Non-pigmented ciliary epithelial cell (primary cell): ENCODE measurements at places on chromosomes 6 and 20.

- no peak for DNase-seq
These were observed 58.6 kb downstream of the GFOD1 start for GRCh38 chr6:13428583-13429405.

- no peak for DNase-seq
These were observed 816.3 kb downstream of the DHX35 start for GRCh38 chr20:39778431-39778830.

GRCh38 chr6:108897371-108897770 is 49.1 kb downstream of the ARMC2 start:
- DNase-seq: no peak

DNA sequence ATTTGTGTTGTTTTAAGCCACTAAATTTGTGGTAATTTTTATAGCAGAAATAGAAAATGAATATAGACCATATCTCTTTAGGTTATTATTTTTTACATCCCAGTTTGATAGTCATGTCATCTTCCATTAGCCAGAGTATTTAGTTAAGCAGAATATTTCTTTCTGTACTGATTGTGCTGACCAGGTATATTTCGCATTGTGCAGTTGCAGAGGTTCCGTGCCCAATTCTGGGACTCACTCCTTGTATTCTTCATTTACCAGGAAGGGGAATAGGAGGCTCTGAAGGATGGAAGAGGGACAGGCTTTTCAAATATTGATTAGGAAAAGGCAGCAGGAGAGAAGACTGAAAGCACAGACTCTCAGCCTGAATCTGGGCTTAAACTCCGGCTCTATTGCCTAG is 217.8 kb downstream of the AKAP7 start:
- no peak for DNase-seq

GRCh38 chr6:3937438-3937837 is 88.3 kb downstream of the FAM50B start:
- DNase-seq: no peak

GRCh38 chr20:63694584-63695423 is 1.6 kb upstream of the TNFRSF6B start:
- DNase-seq: no peak

DNA sequence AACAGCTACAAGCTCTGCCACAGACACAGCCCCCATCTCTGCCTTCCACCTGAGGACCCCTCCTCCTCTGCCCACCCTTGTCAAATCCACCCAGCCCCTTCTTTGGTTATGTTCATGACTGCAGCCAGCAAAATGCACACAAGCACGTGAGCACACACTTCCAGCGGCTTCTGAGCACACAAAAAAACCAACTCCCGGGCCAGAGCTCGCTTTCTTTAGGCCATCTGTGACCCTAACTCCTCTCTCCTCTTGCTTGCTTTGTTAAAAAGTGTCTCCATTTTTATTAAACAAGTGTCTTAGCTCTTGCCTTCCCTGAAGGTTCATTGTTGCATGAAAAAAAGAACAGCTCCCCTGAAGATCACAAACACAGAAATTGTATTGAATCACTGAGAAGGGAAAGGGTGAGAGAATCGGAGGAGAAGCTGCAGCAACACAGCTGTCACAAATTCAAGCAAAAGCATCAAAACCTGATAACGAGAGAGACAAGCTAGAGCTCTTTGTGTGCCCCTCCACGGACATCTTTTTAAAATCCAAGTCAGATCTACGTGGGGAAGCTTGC is 142.1 kb downstream of the CD83 start:
- DNase-seq: no peak

DNA sequence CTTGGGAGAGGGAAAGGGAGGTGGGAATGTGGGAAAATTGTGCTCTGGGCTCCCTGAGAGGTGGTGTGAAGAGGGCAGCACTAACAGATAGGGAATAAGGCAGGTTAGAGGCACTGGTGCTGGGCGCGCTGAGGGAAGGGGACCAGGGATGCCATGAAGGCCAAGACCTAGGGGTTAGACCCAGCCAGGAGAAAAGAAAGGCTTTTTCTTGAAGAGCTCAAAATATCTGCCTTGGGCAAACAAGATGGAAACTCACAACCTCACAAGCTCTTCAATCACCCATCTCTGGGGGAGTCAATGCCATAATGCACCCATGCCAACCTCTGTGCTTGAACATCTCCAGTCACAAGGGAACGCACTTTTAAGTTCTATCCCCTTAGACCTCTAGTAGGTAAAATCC is 363.6 kb upstream of the CHD6 start:
- no peak for DNase-seq

GRCh38 chr20:16346956-16347355 is 226.3 kb downstream of the KIF16B start:
- no peak for DNase-seq

- no peak for DNase-seq
These were observed 5.9 kb upstream of the NUP153 start for GRCh38 chr6:17712576-17712975.

GRCh38 chr6:3291987-3292386 is 33.2 kb downstream of the PSMG4 start:
- DNase-seq: no peak

- no peak for DNase-seq
These were observed 1516.9 kb upstream of the DEFB115 start for GRCh38 chr20:29740601-29740950.

- DNase-seq: no peak
These were observed 44.7 kb downstream of the EYA2 start for GRCh38 chr20:46939031-46939965.

GRCh38 chr6:12420626-12421025 is 130.5 kb downstream of the EDN1 start:
- no peak for DNase-seq

DNA sequence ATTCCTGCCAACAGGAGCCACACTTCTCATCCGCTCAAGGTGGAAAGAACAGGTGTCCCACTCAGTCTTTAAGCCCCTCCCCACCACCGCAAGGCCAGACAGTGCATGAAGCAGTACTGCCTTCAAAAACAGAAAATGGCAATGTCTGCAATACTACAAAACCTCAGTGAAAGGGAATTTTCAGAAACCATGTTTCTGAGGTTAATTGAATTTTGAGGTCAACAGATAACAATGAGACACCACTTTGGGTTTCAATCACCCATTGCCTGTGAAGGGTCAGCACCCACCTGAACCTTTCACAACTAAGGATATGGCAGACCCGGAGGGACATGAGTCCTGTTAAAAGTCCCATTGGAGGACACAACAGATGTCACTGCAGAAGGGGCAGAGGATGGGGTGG is 13.0 kb downstream of the ZC3H12D start:
- no peak for DNase-seq

GRCh38 chr6:107357842-107358241 is 101.5 kb downstream of the PDSS2 start:
- DNase-seq: no peak

- no peak for DNase-seq
These were observed 123.4 kb downstream of the TASP1 start for GRCh38 chr20:13515291-13515690.

DNA sequence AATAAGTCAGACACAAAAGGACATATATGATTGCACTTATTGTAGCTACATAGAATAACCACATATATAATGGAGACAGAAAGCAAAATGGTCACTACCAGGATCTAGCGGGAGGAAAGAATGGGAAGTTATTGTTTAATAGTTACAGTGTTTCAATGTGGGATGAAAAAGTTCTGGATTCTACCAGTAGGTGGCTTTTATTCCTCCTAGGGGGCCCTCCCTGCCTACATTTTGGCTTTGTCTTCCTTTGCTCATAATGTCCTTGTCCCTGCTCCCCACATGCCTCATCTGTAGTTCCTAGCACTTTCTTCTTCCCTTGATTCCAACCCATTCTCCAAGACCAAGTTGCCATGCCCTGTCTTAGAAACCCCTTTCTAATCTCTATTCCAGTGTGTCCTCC is 16.3 kb downstream of the ZNF133 start:
- DNase-seq: no peak

- no peak for DNase-seq
These were observed 8.7 kb downstream of the RBBP9 start for GRCh38 chr20:18488301-18488700.

DNA sequence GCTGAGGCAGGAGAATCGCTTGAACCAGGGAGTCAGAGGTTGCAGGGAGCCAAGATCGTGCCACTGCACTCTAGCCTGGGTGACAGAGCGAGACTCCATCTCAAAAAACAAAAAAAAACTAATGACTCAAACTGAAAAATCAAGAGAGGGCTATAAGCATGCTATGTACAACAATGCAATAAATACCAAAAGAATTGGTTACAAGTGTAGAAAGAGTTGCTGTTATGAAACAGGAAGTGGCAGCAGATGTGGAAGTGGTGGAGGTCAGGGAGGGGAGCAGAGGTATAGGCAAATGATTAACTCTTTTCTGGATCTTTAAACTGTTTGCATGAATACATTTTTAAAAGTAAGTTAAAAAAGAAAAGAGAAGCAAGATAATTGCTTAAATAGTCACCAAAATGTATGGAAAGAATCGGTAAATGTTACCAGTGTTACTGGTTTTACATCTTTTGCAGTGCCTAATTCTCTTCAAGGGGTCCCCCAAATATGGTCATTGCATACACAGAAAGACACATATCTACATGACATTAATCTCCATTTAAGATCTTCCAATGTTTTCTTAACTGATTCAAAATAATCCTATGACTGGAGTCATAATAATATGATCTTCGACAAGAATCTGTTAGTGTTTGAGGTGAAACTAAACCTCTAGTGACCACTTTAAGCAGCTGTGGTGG is 15.0 kb downstream of the CALHM6 start:
- DNase-seq: no peak

DNA sequence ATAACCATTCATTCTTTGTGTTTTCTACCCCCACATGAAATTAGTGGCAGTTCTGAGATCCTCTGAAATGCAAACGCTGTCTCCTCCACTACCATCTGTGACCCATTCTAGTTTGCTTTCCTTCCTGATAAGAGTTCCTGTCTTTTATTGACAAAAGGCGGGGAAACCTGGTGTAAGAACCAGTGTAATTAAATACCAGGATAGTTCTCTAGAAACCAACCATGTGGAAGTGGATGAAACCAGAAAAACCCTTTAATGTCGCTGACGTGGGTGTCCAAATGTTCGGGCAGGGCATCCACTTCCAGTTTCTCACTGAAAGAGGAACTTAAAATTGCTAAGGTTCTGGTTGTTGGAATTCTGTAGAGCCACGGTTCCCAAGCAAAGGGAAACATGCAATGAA is 79.1 kb downstream of the TNFRSF21 start:
- DNase-seq: no peak

DNA sequence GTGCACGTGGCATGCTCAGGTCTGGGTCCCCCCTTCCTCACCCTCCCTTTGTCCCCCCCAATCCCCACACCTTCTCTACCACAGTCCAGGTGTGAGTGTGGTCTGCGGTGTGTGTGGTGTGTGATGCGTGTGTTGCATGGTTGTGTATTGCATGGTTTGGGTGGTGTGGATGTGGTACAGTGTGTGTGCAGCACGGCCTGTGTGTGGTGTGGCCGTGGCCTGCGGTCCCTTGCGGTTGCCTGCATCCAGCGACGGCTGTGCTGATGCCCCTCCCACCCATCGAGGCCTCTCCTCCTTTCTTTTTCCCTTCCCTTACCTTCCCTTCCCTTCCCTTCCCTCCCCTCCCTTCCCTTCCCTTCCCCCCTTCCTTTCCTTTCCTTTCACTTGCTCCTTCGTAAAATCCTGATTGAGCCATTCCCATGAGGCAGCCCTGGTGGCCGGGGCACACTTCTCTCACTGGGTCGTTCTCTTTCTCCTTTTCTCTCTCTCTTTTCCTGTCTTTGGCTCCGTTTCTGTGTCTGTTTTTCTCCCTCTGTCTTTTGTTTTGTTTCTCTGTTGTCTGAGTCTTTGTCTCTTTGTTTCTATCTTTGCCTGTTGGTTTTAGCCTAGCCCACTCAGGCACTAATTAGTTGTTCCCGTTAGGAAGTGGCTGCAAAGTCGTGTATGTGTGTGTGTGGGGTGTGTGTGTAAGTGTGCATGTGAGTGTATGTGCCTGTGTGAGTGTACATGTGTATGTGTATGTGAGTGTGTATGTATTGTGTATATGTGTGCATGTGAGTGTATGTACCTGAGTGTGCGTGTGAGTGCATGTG is 65.7 kb downstream of the SRC start:
- no peak for DNase-seq

DNA sequence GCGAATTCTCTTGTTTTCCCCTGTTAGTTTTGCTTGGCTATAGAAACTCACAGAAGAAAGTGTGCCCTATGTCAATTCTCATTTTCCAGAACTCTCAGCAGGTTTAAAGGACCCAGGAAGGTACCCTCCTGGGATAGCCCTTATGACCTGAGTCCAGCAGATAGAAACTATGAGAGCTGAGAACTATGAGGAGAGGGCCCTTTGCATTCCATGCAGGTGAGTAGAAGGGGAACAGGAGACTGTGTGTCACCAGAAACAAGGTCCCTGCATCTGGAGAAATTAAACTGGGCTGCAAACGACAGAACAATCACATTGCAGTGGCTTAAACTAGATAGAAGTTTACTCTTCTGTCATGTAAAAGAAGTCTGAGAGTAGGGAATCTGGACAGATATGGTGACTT is 35.7 kb upstream of the SCUBE3 start:
- no peak for DNase-seq

DNA sequence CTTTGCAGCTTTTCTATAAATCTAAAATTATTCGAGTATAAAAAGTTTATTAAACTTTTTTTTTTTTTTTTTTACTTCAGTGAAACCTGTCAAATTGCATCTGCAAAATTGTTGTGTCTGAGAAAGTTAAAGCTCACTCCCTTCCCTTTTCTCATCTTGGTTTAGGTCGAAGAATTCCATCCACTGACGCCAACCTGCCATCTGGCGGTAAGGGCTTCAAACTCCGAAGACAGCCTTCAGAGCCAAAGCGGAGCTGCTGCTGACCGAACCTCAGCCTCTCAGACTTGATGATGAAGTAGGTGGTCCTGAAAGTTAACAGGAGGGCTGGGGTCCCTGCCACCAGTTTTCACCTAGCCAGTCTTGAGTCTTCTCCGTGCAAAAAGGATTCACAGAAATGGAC is 29.6 kb upstream of the VAPB start:
- no peak for DNase-seq

DNA sequence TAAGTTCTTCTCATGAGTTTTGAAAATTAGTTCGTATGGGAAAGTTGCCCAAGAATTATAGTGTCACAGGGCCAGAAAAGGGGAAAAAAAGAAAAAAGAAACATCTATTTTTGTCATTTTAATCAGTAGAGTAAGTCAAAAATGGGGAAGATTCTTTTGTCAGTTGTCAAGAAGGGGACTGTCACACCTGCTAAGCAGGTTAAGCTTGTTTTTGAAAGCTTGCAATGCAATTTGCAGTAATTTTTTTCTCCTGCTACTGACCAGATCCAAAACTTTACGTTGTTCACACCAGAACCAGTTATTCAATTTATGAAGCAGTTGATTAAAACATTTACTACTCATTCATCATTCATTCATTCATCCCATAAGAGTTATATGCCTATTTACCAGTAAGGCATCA is 171.4 kb downstream of the SOX4 start:
- DNase-seq: no peak

- no peak for DNase-seq
These were observed 13.5 kb upstream of the HLA-DQA1 start for GRCh38 chr6:32623693-32624092.

- no peak for DNase-seq
These were observed 37.0 kb upstream of the POU3F2 start for GRCh38 chr6:98797217-98797994.

- DNase-seq: no peak
These were observed 54.2 kb downstream of the ARMC2 start for GRCh38 chr6:108902382-108902792.
